Articular chondrocyte of knee joint (primary cell): ENCODE measurements at places on chromosomes 6 and 20. TPM values are rescaled to one million over a fixed set of nuclear protein-coding genes. Genes with fewer than 3 reads are reported as not detected.

The SLC35D3 gene
- total RNA-seq, result not detected in 2 replicates

The WFDC2 gene
- 0.22 and 0.65 TPM in 2 replicates for total RNA-seq

The PRR18 gene
- 0.13 TPM in 1 of 2 replicates, not detected in the other for total RNA-seq

The SRMS gene
- not detected in 2 replicates for total RNA-seq
